Ureter (tissue), 1 donor: ENCODE measurements at places on chromosomes 7 and 10. TPM values are rescaled to one million over a fixed set of nuclear protein-coding genes. Genes with fewer than 3 reads are reported as not detected.

The C10orf90 gene
- total RNA-seq: not detected

The TSPAN12 gene
- 18.8 TPM for total RNA-seq

The DNMBP gene
- total RNA-seq: 54.6 TPM

The DGKB gene
- total RNA-seq: 0.99 TPM

The TMEM229A gene
- total RNA-seq: 0.42 TPM

The CH25H gene
- 3.6 TPM for total RNA-seq

The MMD2 gene
- not detected for total RNA-seq

The GLCCI1 gene
- 25.5 TPM for total RNA-seq

The EN2 gene
- total RNA-seq: not detected

The IGF2BP3 gene
- total RNA-seq: 0.78 TPM

The MKI67 gene
- 2.6 TPM for total RNA-seq

The CYP3A5 gene
- 104 TPM for total RNA-seq

The MYL10 gene
- not detected for total RNA-seq

The TRPV5 gene
- total RNA-seq: not detected

The MARVELD1 gene
- total RNA-seq: 40.8 TPM

The VPS37D gene
- total RNA-seq: 0.86 TPM

The MYH16 gene
- total RNA-seq: not detected
